Jurkat, Clone E6-1 (cell line): ENCODE measurements at places on chromosomes 7 and 10.

DNA sequence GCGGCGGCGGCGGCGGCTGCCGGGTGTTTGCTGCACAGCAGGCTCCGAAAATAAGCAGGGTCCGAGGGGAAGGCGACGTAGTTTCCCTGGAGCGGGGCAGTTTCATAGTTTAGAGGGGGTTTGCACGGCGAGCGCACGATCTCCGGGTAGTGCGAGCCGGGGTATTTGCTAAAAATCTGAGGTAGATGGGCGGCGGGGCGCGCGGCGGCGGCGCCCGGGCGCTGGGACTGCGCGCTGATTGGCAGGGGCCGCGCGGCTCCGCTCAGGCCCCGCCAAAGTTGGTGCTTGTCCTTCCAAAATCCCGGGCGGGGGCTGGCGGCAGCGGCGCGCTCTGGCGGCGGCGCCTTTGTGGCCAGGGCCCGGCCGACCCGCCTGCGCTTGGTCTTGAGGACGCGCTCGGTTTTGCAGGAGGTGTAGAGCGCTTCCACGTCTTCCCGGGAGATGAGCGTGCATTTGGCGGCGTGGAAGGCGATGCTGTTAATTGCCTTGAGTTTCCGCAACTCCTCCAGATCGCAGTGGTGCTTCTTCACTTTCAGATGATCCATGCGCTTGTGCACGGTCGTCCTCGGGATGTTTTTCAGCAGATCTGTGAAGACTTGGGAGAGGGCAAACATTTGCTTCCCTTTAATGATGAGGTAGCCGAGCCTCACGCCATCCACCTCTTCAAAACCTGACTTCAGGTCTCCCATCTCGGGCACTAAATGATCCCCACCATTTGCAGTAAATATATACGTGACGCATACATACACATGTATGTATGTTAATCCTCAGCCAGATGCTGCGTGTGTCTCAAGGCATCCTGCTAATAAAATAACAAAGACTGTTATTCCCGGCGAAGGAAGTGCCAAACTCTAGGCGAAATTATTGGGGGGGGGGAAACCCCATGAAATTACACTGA is 8.1 kb downstream of the SKIDA1 start:
- DNase-seq: no peak

- no peak for DNase-seq
These were observed 54.1 kb downstream of the C10orf105 start for GRCh38 chr10:71665456-71665855.

- DNase-seq: no peak
These were observed 84.1 kb upstream of the ZNF800 start for GRCh38 chr7:127476618-127477017.

DNA sequence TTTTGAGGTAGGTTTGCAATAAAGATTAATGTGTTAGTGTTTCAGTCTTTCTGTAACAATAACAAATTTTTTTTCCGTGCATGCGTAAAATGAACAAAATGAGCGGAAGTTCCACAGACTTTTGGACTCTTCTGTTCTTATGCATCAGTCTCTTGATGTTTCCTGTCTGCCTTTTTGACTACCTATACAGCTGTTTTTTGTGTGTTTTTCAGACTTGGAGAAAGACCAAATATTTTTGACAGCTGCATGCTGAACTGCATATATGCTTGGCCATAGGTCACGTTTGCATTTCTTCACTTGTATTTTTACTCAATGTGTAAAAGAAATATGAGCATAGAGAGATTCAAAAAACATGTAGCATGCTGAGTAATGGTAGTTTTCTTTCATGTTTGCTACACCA is 119.3 kb downstream of the BBS9 start:
- no peak for DNase-seq

GRCh38 chr7:28069807-28070206 is 110.8 kb downstream of the JAZF1 start:
- no peak for DNase-seq
